ENCODE measurements at places on chromosomes 3 and 15.

DNA sequence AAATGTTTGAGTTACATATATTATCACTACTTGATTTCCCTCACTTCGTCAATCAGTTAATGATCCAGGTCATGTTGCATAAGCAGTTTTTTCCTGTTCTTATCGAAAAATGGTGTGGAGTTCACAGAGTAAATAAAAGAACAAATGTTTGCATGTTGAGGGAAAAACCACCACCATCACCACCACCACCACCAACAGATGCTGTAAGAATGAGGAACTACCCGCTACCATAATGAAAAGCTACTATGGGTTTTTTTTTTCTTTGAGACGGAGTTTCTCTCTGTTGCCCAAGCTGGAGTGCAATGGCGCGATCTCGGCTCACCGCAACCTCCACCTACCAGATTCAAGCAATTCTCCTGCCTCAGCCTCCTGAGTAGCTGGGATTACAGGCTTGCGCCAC, 27.6 kb downstream of the RUBCN start:
- no peak for DNase-seq

DNA sequence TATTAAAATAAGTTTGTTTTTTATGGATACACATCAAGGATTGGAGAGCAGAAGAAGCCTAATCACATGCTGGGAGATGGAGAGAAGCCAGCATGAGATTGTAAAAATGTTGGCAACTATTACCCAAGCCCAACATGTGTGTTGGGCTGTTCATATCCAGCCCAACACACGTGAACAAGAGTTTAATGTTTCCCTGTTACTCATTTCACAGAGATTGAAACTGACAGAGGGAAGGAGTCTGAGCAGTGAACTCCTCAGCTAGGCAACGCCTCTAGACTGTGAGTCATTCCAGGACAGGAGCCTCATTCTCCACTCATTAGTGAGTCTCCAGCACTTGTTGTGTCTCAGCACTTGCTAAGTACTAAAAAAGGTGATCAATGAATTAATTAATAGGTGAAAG, 43.2 kb upstream of the CMSS1 start:
- DNase-seq, result peak; percentile 51

DNA sequence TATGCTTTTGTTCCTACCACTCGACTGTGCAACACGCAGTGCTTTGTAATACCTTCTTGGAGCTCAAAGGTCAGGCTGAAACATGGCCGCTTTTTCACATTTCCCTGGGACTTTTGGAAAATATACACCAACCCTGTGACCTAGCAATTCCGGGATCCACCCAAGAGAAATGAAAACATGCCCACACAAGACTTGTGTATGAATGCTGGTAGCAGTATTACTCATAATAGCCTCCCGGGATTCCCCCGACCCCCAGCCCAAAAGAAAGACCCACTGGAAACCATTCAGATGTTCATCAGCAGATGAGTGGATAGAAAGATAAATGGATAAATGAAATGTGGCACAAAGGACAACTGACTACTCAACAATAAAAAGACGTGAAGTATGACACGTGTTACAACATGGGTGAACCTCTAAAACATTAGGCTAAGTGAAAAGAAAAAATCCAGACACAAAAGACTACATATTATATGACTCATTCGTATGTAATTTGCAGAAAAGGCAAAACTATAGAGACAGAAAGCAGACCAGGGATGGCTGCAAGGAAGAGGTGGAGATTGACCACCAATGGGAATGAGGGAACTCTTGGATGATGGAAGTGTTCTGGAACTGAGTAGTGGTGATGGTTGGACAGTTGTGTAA, 104.1 kb downstream of the PGPEP1L start:
- DNase-seq, result no peak

GRCh38 chr3:193016437-193016901, 98.8 kb upstream of the MB21D2 start:
- peak; percentile 22 for DNase-seq

GRCh38 chr3:55245351-55245750, 241.8 kb downstream of the WNT5A start:
- no peak for DNase-seq

GRCh38 chr3:17182166-17182565, 297.4 kb downstream of the PLCL2 start:
- no peak for DNase-seq

DNA sequence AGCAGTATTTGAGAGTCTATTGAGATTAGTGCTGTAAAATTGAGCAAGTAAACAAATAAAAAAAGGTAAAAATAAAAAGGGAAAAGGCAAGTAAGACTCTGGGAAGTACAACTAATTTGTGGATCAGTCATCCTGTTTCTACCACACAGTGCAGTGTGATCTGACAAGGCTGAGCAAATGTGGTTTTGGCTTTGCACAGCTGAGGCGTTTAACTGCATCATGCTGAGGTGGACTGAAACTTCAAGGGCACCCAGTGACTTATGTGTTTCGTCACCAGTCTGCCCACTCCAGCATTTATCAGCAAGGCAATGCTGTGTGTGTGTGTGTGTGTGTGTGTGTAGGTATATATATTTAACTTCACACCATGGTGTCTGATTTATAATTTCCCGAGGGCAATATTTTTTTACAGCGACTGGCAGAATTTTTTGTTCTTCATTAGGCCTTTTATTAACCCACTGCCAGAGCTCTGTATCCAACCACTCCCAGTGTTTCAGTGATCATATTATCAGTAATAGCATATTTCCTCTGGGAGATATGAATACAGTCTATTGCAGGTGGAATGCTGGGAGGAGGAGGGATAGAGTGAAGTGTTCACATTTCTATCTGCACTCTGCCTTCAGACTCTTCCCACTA, 131.5 kb upstream of the SATB1 start:
- DNase-seq, result peak; percentile 28

- DNase-seq, result peak; percentile 42
These were observed 92.2 kb downstream of the KLHL25 start for GRCh38 chr15:85702321-85703101.

DNA sequence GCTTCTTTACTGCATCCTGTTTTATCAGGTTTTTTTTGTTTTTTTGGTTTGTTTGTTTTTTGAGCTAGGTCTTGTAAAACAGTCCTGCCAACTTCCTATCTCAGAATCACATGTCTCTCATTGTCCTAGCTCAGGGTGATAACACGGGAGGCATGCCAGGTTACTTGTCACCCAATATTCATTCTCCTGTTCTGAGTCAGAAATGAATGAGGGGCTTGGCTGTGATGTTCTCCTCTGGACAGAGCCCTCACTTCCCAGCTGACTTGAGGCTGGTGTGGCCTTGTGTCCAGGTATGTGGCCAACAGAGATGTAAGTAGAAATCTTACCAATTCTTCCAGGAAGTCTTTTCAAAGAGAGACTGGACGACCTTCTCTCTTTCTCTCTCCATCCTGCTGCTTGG, 317.0 kb downstream of the GABRB3 start:
- DNase-seq, result no peak

GRCh38 chr15:71697236-71697635, 113.1 kb upstream of the NR2E3 start:
- no peak for DNase-seq

DNA sequence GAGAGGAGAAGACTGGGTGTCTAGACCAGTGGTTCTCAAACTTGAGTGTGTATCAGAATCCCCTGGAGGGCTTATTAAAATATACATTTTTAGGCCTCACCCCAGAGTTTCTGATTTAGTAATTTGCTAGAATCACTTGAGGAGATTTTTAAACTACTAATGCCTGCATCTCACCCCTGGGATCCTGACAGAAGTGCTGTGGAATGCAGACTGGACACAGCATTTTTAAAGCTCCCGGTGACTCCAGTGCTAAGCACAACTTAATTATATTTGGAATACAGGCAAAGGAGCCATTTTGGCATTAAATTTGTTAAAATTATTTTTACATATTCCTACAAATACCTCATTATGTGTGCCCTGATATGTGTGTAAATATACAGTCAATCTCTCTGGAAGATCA, 26.7 kb upstream of the COL6A6 start:
- DNase-seq, result no peak

DNA sequence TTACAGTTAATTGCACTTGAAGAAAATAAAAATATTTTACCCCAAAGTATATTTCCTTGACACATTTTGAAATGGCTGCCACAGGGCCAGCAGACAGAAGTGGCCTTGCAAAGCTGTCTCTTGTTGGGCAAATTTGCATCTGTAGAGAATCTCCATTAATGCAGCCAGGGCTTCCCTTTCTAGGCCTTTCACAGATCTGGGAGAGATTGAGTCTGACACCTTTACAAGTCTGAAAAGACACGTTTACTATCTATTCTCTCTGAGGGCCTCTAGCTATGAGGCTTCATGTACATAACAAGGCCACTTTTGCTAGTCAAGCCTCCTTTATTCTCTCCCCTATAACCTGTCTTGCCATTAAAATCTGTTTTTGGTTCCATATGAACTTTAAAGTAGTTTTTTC, 135.9 kb downstream of the ANO10 start:
- DNase-seq, result no peak

DNA sequence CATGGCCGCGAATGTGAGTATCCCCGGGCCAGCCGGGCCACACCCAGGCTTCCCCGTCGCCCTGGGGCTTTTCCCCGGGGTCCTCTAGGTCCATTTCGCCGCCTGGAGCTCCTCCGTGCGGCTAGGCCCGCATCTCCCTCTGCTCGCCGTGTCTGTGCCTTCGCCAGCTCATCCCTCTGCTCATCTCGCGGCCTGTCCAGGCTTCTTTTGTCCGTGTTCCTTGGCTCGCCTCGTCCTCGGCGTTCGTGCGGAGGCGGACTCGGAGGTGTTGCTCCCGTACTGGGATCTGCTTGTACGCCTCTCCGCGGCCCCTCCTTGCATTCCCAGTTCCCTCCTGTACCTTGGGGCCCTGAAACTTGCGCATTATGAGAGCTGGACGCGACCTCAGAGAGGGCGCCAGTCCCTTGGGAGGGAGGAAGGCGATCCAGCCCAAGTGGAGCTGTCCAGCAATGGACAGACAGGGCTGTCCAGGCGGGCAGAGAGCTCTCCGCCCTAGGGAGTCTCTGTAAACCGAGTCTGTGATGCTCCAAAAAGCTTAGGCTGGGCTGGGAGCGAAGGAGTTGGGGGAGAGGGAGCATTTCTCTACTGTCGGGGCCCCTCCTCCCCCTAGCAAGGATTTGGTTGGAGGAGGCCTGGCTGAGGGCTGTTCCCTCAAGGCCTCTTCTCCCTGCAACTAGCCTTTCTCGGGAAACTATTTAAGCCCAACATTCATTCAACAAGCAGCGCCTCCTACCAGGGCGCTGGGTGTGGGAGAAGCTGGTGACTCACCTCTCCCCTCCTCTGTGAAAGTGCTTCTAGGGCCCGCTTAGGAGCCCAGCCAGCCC, 553 bp downstream of the TMEM43 start:
- DNase-seq, result peak; percentile 80

- DNase-seq, result no peak
These were observed 11.5 kb upstream of the GATA2 start for GRCh38 chr3:128504533-128504915.
